ENCODE measurements at places on chromosomes 3 and 15. TPM values are rescaled to one million over a fixed set of nuclear protein-coding genes. Genes with fewer than 3 reads are reported as not detected.

Gene MLF1
- 10.7 TPM for polyA plus RNA-seq

Gene LIPC
- 0.41 TPM for polyA plus RNA-seq

Gene TRPM1
- not detected for polyA plus RNA-seq

Gene GOLGA8Q
- polyA plus RNA-seq: 1.2 TPM

Gene GPR171
- polyA plus RNA-seq: 1.5 TPM

Gene GHRL
- polyA plus RNA-seq: 0.11 TPM

Gene SLC38A3
- 0.14 TPM for polyA plus RNA-seq

Gene DUOX2
- polyA plus RNA-seq: 2.4 TPM

Gene KBTBD13
- polyA plus RNA-seq: 0.19 TPM

Gene ZNF619
- polyA plus RNA-seq: 2.8 TPM

Gene BMF
- 7.8 TPM for polyA plus RNA-seq

Gene KNL1
- polyA plus RNA-seq: 0.35 TPM

Gene SLC27A2
- polyA plus RNA-seq: 1.9 TPM

Gene CX3CR1
- 0.24 TPM for polyA plus RNA-seq

Gene NANOGP8
- not detected for polyA plus RNA-seq

Gene PXYLP1
- polyA plus RNA-seq: 6.2 TPM

Gene ACOX2
- polyA plus RNA-seq: 25.7 TPM

Gene TGM5
- 0.16 TPM for polyA plus RNA-seq

Gene CHRFAM7A
- 0.44 TPM for polyA plus RNA-seq

Gene MUSTN1
- 44.5 TPM for polyA plus RNA-seq

Gene SPATA12
- polyA plus RNA-seq: 0.09 TPM

Gene DUOXA2
- 0.52 TPM for polyA plus RNA-seq

Gene GABRR3
- polyA plus RNA-seq: 0.01 TPM

Gene NR1I2
- polyA plus RNA-seq: 0.11 TPM

Gene FBXO40
- not detected for polyA plus RNA-seq

Gene STXBP5L
- polyA plus RNA-seq: 3.4 TPM

Gene PAK6
- polyA plus RNA-seq: 2.0 TPM

Gene TMEM45A
- 30.3 TPM for polyA plus RNA-seq

Gene GRAMD1C
- polyA plus RNA-seq: 2.3 TPM

Gene ATP8B4
- 6.6 TPM for polyA plus RNA-seq

Gene MDFIC2
- not detected for polyA plus RNA-seq

Gene RBM5
- 88.7 TPM for polyA plus RNA-seq

Gene PAQR9
- 0.03 TPM for polyA plus RNA-seq

Gene LMLN
- polyA plus RNA-seq: 2.4 TPM

Gene CCDC54
- polyA plus RNA-seq: not detected

Gene DLL4
- polyA plus RNA-seq: 11.2 TPM

Gene TEX9
- polyA plus RNA-seq: 1.6 TPM

All from urinary bladder (tissue), 4 donors.